Stimulated activated CD8-positive, alpha-beta memory T cell treated with anti-CD3 and anti-CD28 coated beads, Interleukin-4, amount 100 ng/mL, for 4 hours (primary cell): ENCODE measurements at places on chromosomes 2 and 18.

GRCh38 chr2:161075701-161076100, 84.5 kb upstream of the TANK start:
- no peak for DNase-seq

GRCh38 chr2:165469417-165469816, at the start of gene CSRNP3:
TSS of gene CSRNP3 (plus strand) at chr2:165469698. CDS start at chr2:165595066, 125,368 bp downstream.
- no peak for DNase-seq

DNA sequence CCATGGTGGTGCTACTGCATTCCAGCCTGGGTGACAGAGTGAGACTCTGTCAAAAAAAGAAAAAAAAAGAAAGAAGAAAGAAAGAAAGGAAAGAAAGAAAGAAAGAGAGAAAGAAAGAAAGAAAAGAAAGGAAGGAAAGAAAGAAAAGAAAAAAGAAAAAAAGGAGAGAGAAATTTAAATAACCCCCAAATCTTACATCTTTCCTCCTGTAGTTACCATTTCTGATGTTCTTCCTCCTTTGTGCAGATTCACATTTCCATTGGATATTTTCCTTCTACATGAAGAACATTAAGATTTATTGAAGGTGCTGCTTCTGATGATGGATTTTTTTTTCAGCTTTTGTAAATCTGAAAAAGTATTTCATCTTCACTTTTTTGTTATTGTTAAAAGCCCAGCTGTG, 97.4 kb upstream of the TGFA start:
- no peak for DNase-seq

GRCh38 chr2:204021290-204022081, 84.9 kb downstream of the ICOS start:
- no peak for DNase-seq

- no peak for DNase-seq
Observed at GRCh38 chr2:69932596-69932922, 17.6 kb downstream of the MXD1 start.

- no peak for DNase-seq
Observed at GRCh38 chr2:60433018-60433596, 120.3 kb downstream of the BCL11A start.

- no peak for DNase-seq
Observed at GRCh38 chr2:36528274-36528673, 69.7 kb downstream of the FEZ2 start.

- no peak for DNase-seq
Observed at GRCh38 chr18:57845605-57846074, 42.5 kb upstream of the ATP8B1 start.

DNA sequence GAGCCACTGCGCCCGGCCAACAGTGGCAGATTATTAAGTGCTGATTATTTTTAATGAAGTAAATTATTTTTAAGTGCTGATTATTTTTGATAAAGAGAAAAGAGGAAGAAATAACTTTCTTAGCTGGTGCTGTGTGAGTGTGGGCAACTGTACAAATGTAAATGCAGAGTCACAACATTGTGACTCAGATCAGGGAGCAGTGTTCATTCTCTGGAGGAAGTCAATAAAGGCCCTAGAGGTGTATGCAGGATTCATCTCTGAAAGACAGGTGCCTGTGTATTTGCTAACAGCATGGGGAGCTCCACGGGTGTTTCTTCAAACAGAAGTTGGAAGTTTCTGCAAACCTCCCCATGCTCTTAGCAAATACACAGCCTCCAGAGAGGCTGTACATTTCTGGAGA, 6.2 kb downstream of the KRTCAP3 start:
- no peak for DNase-seq

- DNase-seq, result no peak
Observed at GRCh38 chr2:120442541-120442922, 96.6 kb downstream of the INHBB start.

DNA sequence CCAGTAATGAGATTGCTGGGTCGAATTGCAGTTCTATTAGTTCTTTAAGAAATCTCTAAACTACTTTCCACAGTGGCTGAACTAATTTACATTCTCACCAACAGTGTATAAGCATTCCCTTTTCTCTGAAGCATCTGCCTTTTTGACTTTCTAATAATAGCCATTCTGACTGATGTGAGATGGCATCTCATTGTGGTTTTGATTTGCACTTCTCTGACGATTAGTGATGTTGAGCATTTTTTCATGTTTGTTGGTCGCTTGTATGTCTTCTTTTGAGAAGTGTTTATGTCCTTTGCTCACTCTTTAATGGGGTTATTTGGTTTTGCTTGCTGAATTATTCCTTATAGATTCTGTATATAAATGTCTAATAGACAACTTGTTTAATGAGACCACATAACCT, 69.6 kb upstream of the UGP2 start:
- no peak for DNase-seq

- DNase-seq, result no peak
Observed at GRCh38 chr18:52000435-52000834, 339.6 kb upstream of the DCC start.
